Fibroblast of skin of left biceps (primary cell): ENCODE measurements at places on chromosomes 11 and 22.

DNA sequence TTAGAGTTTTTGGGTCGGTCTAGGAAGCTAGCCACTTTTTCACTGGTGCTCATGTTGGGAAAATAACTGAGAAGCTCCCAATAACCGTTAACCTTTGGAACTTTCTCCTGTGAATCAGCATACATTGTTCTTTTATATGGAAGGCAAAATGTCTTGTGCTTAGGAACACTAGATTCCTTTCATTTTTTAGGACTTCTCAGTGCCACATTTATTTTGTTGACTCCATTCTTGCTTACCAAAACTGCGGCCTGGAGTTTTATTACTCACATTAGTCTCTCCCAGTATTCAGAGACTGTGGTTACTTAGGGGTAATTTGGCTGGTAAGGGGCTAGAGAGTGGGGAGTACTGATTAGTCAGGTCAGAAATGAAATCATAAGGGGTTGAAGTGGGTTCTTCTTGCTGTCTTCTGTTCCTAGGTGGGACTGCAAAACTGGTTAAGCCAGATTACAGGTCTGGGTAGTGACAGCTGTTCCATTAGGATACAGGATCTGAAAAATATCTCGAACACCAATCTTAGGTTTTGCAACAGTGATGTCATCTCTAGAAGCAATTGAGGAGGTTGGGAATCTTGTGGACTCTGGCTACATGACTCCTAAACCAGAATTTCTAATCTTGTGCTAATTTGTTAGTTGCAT lies 631.4 kb upstream of the LUZP2 start:
- no peak for DNase-seq

DNA sequence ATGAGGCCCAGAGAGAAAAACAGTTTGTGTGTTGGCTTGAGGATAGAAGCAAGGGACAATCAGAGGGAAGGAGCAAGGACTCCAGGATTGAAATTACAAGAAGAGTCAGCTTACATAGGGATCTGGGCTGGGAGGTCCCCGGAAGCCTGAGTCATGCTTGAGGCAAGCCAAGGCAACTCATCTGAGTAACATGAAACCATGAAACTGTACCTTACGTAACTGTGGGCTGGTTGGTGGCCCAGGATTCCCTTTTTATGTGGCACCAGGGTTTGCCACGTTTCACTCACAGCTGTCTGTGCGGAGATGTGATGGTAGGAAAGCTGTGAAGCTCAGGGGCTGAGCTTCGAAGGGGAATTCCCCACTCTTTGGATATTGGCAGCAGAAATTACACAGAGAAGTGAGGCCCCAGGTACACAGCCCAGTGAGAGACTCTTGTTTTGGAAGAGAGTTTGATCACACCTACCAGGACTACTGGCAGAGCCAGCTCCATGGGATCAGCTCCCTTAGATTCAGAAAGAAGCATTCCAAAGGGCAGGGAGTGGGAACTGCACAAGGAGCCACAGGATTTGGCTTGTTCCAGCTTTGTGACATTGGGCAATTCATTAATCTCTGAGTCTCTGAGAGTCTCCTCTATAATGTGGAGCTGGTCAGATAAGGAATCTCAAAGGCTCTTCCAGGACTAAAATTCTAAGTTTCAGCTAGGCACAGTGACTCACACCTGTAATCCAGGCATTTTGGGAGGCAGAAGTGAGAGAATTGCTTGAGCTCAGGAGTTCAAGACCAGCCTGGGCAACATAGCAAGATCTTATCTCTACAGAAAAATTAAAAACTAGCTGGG lies 7.8 kb downstream of the SLC5A1 start:
- DNase-seq = peak; percentile 27

DNA sequence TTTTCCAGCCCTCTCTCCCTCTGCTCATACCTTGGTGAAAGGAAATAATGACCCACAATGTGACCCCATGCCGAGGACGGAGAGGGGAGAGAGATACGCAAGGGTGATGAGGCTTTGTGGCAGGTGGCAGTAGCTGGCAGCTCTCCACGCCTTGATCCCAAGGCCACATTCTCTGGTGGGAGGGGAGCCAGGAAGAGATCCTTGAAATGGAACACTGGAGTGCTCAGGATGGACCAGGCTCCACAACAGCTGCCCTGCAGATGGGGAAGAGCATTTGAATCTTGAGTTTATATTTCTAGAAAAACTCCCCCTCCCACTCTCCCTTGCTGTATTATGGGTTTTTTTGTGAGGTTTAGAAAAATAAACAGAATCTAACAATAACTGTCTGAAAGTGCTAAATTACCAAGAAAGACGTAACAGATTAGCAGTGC lies 61.6 kb upstream of the CDON start:
- DNase-seq = no peak

DNA sequence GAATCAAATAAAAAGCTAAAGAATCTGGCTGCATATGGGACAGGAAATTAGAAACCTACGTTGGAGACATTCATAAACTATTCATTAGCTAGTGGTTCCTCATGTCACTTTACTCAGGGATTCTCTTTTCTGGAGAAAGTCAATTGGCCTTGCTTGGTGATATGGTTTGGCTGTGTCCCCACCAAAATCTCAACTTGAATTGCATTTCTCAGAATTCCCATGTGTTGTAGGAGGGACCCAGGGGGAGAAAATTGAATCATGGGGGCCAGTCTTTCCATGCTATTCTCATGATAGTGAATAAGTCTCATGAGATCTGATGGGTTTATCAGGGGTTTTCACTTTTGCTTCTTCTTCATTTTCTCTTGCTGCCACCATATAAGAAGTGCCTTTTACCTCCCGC lies 91.2 kb upstream of the CD44 start:
- no peak for DNase-seq

GRCh38 chr22:50338860-50339462 lies 4.2 kb upstream of the PPP6R2 start:
- DNase-seq = no peak

- no peak for DNase-seq
Measured at GRCh38 chr11:68028802-68029545, 1.5 kb upstream of the NDUFS8 start.

DNA sequence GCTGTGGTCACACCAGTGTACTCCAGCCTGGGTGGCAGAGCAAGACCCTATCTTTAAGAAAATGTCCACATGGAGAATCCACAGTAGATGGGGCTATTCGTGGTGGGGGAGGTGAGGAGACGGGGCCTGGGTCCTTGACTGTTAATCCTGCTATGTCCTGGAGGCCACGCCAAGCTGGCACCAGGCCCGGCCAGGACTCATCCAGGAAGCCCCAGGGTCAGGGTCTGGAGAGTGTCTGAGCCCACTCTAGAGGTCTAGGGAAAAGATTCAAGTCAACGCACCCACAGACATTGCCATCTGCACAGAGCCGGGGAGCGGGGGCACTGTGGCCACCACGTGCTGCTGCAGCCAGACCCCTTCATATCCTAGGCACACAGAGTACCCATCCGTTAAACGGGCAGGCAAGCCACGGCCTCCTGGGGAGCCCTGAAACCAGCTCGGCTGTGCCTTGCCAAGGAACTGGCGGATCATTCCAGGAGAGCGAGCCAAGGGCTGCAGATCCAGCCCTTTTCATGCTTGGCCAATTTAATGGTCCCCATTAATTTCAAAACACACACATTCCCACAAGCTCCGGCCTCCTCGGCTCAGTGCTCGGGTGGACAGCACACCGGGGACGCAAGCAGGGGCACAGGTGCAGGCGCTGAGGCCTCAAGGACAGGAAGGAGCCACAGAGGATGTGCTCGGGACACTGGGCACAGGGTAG lies 24.7 kb downstream of the MACROD1 start:
- DNase-seq = no peak

GRCh38 chr11:9037963-9038362 lies 34.2 kb upstream of the NRIP3 start:
- DNase-seq = no peak

DNA sequence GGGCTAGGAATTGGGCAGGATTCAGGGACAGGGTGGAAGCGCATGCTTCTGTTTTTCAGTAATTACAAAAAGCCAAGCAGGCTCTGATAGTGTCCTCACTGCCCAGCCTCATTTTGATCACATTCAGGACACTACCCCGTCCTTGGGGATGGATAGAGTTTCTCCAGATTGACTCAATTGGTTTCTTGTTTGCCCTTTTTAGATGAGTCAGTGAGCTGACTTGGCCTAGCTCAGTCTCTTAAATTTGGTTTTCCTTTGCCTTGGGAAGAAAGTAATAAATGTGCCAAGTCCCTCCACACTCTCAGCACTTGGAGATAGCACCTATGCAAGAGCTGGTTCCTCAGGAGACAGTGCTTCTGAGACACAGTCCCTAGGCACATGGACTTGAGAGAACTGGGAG lies 25.5 kb downstream of the DKK3 start:
- DNase-seq = no peak

GRCh38 chr22:25069758-25070481 lies 117.4 kb downstream of the KIAA1671 start:
- no peak for DNase-seq

GRCh38 chr11:76790251-76790650 lies 7.1 kb downstream of the TSKU start:
- no peak for DNase-seq
